Sciatic nerve (tissue), 2 donors: ENCODE measurements at places on chromosomes 5 and 9. TPM values are rescaled to one million over a fixed set of nuclear protein-coding genes. Genes with fewer than 3 reads are reported as not detected.

PLPP7 gene
- 8.6 TPM for total RNA-seq

C6 gene
- 6.1 TPM for total RNA-seq

PMPCA gene
- 38.9 TPM for total RNA-seq

NPR3 gene
- 16.0 TPM for total RNA-seq

C9orf152 gene
- total RNA-seq, result not detected

ADAMTS2 gene
- total RNA-seq, result 25.3 TPM

ARL14EPL gene
- not detected for total RNA-seq

LCN9 gene
- not detected for total RNA-seq

CNTNAP3B gene
- total RNA-seq, result 20.4 TPM

PTCH1 gene
- 136 TPM for total RNA-seq

MLANA gene
- not detected for total RNA-seq

CORO2A gene
- total RNA-seq, result 3.7 TPM

DMGDH gene
- total RNA-seq, result 8.0 TPM

CTSL gene
- 162 TPM for total RNA-seq

IRX2 gene
- 0.13 TPM for total RNA-seq

IL4 gene
- total RNA-seq, result not detected

ZNF79 gene
- 12.8 TPM for total RNA-seq
